ENCODE measurements at places on chromosomes 7 and 10. TPM values are rescaled to one million over a fixed set of nuclear protein-coding genes. Genes with fewer than 3 reads are reported as not detected.

DNA sequence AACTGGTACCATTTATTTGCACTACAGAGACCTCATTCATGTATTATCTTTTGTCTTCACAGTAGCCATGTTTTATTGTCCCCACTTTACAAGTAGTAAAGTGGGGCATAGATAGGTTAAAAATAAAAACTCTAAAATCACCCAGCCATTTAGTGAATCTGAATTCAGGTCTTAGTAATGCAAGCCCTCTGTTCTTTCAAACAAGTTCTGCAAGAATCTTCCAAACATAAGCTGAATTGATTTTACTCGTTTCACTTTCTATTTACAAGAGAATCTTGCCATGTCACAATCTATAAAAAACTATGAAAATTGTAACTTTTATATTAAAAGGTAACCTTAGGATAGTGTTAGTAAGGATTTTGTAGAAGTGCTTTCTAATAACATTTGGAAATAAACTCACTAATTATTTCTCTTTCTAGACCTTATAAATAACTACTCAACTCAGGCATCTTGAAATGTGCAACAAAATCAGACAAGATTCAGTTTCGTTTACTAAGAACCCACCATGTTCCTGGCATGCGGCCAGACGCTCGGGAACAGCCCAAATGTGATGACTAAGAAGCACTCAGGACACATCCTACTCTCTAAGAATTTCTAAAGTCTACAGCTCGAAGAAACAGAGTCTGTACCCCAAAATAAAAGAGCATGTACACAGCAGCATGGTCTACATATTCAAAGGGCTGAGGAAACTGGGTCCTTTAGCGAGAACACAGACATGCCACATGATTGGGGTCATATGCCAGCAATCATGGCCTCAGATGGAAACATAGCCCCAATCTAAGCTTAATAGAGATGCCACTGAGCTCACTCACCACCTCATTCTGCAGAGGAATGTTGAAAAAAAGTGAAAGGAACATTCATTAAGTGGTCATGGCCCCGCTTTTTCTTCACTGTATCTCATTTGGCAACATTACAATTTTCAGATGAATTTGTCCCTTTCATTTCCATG is 167.6 kb downstream of the AMPH start:
- no peak overlapping the region for H3K4me3 ChIP-seq
- H3K27ac ChIP-seq: no peak overlapping the region
- H3K4me1 ChIP-seq: no peaks in the 10 kb centered on the region
- peaks cover 21% of the 10 kb centered on the region for H3K27me3 ChIP-seq

GRCh38 chr10:79375321-79376077 is 28.2 kb downstream of the PPIF start:
- no peak overlapping the region for H3K4me3 ChIP-seq
- peaks cover 10% of the 10 kb centered on the region for H3K4me1 ChIP-seq
- no peaks in the 10 kb centered on the region for H3K27me3 ChIP-seq
- no peak for DNase-seq

DNA sequence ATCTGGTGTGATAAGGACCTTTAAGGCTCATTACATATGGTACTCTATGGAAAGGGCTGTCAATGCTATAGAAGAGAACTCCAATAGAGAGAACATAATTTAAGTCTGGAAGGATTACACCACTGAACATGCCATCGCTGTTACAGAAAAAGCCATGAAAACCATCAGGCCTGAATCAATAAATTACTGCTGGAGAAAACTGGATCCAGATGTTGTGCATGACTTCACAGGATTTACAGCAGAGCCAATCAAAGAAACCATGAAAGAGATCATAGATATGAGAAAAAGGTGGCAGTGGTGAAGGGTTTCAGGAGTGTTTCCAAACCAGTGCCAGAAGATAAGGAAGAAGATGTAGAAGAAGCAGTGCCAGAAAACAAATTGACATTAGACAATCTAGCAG is 18.9 kb upstream of the GPR22 start:
- H3K4me3 ChIP-seq: no peak overlapping the region
- H3K27ac ChIP-seq: no peak overlapping the region
- H3K27me3 ChIP-seq: no peaks in the 10 kb centered on the region
- H3K4me1 ChIP-seq: peaks cover 12% of the 10 kb centered on the region
- DNase-seq: no peak
- no peaks in the 10 kb centered on the region for H3K36me3 ChIP-seq

GRCh38 chr7:4720225-4720624 is 38.1 kb downstream of the FOXK1 start:
- no peaks in the 10 kb centered on the region for H3K27me3 ChIP-seq
- H3K4me1 ChIP-seq: no peaks in the 10 kb centered on the region
- no peak for DNase-seq
- H3K36me3 ChIP-seq: 0 out of 2 replicates have a peak, but pooled peaks cover 2% of the 10 kb centered on the region

SPAG6 gene
- total RNA-seq: not detected

TMEM248 gene
- total RNA-seq: 59.3 TPM

CTAGE8 gene
- 6.1 TPM for total RNA-seq

Data from HCT116 (cell line).